HT-29 (cell line): ENCODE measurements at places on chromosomes 2 and 18.
A peak's percentile ranks its signal among the peaks of the same experiment; 100 is the strongest.

DNA sequence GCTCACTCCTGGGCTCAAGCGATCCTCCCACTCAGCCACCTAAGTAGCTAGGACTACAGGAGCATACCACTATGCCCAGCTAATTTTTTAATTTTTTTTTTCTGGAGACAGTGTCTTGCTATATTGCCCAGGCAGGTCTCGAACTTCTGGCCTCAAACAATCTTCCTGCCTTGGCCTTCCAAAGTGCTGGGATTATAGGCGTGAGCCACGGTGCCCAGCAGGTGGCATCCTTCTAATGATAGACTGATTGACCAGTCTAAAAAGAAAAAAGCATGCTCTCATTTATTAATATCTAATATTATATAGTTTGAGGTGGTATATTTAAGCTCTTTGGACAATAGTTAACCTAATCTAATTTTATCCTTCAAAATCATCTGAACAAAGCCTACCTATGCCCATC lies 198.6 kb downstream of the CAMKMT start:
- DNase-seq = peak; percentile 27

- peak; percentile 94 for DNase-seq
Observed at GRCh38 chr2:231648579-231649174, 56.0 kb downstream of the TEX44 start.

GRCh38 chr2:56118474-56118873 lies 65.3 kb upstream of the CCDC85A start:
- no peak for DNase-seq

GRCh38 chr2:237194081-237194480 lies 108.4 kb downstream of the COPS8 start:
- DNase-seq = no peak

GRCh38 chr18:48824231-48824970 lies 126.4 kb downstream of the SMAD7 start:
- no peak for DNase-seq

DNA sequence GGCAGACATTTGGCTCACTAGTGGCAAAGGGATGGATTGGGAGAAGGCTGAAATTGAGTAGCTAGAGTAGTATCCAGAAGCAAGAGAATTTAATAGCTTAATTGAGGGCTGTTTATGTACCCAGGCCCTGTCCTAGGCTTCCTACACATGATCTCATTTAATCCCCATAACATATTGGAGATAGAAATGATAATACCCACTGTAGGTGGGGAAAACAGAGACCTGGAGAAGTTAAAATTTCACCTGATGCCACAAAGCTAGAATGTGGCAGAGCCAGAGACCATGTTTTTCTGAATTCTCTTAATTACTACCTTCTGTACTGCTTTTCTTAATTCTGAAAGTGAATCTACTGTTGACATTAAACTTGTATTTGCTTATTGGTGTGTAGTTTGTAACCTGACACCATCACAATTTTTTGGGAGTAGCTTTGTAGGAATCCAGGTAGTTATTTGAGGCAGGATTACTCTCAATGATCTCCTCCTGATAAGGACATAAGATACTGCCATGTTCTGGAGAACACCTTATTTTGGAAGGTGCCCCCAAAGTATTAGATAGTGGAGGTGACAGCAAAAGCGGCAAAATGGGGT lies 42.2 kb downstream of the RAB10 start:
- peak; percentile 36 for DNase-seq

DNA sequence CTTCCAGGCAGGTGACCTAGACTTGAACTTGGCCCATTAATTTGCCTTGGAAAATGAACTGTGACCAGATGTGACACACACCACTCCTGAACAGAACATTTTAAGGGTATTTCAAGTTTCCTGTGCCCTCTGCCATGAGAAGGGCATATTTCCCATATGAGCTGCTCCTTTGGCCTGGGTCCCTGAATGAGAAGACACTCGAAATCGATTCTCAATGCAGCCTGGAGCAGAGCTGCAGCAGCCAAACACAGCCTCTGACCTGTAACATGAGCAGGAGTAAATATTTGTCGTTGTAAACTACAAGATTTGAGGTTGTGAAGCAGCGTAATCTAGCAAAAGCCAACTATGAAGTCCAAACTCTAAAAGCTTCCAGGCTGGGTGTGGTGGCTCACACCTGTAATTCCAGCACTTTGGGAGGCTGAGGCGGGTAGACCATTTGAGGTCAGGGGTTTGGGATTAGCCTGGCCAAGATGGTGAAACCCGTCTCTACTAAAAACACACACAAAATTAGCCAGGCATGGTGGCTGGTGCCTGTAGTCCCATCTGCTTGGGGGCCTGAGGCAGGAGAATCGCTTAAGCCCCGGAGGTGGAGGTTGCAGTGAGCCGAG lies 30.1 kb upstream of the SOS1 start:
- DNase-seq = no peak

GRCh38 chr2:140683658-140684057 lies 1447.2 kb downstream of the LRP1B start:
- no peak for DNase-seq

DNA sequence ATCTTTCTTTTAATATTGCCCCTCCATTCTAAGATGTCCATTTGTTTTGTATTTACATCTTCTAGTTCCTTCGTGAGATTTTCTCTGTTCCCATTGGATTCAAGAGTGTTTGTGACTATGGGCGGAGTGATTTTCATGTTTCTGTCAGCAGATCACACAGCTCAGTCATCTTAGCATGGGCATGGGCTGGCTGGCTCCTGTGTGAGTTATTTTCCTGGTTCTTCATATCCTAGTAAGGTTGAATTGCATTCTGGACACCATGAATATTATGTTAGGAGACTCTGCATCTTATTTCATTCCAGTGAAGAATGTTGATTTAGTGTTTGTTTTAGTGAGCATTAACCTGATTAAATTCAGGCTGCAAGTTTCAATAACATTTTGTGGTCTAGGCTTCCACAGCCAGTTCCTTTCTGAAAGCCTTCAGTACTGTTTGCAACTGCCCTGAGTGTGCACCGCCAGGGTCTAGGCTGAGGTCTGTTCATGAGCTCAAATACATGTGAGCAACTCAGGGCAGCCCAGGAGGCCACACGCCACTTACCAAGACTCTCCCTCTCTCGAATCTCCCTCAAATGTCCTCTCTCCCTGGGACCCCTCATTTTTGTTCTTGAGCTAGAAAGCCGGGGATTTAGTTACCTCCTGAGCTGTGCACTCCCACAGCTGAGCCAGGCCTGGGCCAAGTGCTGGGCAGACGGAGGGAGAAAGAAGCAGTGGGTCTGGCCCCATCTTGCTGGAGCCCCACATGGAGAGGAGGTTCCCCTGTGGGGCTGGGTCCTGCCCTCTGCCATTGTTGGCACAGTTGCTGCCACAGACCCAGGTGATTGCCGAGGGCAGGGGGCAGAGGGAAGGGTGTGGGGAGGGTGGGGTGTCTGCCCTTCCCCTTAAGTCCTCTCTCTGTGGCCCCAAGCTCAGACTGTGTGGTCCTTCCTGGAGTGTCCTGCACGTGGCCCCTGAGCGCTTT lies 145.9 kb downstream of the RTP5 start:
- no peak for DNase-seq

DNA sequence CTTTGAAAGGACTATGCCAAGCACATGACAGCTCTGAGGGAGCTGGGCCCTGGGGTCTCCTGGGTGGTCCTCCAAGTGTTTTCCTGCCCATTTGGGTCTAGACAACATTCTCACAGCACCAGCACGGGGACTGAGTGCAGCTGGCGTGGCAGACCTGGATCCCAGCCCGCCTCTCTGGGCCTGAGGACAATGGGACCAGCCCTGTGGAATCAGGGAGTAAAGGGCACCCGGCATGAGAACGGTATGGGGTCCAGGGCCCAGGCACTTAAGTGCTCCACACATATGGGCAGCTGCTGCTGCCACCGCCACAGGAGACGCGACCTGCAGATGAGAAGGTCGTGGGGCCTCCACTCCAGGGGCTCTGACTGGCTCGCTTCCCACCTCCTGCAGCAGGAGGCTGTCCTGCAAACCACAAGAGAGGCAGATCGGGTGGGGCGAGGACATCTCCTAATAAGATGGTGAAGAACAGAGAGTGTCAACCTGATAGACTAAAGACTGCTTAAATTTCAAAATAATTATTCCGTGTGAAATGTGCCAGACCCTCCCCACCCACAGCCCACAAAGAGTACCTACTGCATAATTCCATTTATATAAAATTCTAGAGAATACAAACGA lies 46.3 kb downstream of the FAM178B start:
- no peak for DNase-seq

GRCh38 chr2:125959047-125959446 lies 696.9 kb upstream of the GYPC start:
- no peak for DNase-seq

DNA sequence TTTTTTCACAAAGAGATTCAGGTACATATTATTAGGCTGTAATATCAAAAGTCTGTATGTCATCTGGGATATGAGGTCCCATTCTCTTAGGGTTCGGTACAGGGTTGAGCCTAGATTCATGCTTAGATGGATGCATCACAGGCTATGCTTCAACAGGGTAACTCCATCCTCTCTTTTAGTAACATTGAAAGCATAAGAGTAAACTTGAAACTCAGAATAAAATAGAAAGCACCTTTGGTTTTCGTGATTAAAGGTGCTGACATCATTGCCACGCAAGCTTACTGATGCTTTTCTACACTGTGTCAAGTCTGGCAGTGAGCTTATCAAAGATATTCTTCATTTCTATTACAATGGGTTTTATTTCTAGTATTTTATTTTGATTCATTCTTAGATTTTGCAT lies 419.1 kb upstream of the DSEL start:
- no peak for DNase-seq

- DNase-seq = no peak
Observed at GRCh38 chr2:112566104-112566503, 18.3 kb upstream of the CHCHD5 start.

- no peak for DNase-seq
Observed at GRCh38 chr2:20224164-20224715, 690 bp downstream of the SDC1 start.

DNA sequence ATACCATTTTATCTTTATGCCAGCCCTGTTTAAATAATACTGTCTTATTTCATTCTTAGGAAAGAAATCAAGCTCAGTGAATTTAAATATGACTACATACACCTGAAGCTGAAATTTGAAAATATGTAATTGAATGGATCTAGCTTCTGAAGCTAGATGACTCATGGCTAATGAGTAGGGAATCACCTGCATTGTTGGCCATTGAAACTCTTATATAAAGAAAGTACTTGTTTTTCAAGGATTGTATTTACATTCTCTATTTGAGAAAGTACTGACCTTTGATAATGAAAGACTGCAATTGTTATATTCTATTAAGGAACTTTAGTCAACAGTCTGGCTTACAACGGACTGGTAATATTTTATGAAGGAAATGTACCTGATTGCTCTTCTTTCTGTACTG lies 346.7 kb upstream of the LRATD1 start:
- DNase-seq = no peak

DNA sequence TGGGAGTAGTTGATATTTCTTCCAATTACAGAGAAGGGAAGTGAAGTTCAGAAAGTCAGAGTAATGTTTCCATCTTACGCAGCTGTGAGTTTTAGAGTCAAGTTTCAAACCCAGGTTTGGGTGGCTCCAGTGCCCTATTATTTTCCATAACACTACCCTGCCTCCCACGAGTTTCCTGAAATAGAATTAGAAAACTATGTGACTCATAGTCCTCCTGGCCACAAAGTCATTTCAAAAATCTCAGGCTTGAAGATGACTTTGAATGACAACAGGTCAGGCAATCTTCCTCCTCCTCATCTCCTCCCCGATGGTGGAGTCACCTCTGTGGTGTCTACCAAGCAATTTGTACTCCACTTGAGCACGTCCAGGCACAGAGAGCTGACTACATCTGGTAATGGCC lies 212.3 kb upstream of the TRIB2 start:
- no peak for DNase-seq

- no peak for DNase-seq
Observed at GRCh38 chr2:217535957-217536708, 466.7 kb downstream of the TNS1 start.

DNA sequence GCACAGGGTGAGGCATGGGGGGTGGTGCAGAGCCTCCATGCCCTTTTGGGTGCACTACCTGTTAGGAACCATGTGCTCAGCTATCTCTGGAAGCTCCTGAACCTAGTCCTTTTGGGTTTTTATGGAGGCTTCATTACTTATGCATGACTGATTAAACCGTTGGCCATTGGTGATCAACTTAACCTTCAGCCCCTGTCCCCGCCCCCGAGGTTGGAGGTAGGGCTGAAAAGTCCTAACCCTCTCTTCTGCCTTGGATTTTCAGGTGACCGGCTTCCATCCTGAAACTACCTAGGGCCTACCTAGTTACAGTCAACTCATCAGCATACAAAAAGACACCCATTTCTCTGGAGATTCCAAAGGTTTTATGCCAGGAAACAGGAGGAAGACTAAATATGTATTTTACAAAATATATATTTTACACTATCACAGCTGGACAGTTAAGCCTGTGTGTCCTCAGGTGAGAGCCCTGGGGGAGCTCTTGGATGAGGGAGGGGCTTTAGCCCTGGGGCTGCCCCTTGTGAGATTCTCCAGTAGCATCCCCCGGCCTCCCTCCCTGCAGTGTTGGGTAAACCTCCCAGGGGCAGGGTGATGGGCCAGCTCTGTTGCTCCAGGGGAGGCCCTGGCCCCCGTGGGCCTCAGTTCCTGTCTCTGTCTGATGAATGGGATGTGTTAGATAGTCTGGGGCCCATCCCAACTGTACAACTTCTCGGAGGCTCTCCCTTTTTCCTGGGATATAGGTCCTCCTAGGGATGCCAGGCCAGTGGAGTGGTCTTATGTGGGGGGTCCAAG lies 24.1 kb downstream of the GLI2 start:
- no peak for DNase-seq

GRCh38 chr2:241265506-241265905 lies 50.0 kb downstream of the HDLBP start:
- DNase-seq = no peak

DNA sequence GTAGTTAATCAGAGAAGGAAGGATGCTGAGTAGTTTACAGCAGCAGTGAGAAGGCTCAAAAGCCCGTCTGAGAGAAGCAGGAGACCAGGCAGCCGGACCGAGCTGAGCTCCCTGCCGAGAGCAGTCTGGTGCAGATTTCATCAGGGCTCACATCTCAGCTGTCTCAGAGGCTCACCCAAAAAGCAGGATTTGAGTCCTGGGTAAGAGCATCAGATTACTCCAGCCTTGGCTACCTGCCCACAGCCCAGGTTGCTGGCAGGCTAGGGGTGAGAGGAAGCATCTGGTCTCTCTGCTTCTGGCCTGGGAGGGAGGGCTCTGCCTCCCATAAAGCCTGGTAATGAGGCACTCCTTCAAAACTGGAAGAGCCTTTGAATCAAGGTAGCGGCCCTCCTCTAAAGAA lies 140.5 kb downstream of the ST6GAL2 start:
- DNase-seq = no peak

- no peak for DNase-seq
Observed at GRCh38 chr2:226474131-226474530, 325.5 kb downstream of the IRS1 start.

DNA sequence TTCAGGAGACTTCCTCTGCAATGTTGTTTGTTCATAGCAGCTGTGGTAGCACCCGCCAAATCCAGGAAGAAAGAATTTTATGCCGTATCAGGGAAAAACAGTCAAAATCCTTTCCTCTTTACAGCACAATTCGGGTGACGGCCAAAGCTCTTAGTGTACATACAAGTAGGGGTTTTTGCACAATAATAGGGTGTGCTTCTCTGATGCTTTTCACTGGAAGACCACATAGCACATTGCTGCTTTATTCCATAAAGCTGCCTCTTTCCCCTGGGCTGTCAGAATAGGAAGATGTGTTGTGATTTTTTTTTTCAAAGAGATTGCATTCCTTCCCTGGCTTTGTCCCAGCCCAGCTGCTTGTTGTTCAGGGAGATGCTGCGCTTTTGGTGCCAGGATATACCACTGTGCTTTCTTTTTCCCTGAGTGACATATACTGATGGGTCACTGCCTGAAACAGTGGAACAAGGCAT lies 27.2 kb upstream of the LANCL1 start:
- no peak for DNase-seq
